ENCODE measurements at places on chromosomes 12 and 14. TPM values are rescaled to one million over a fixed set of nuclear protein-coding genes. Genes with fewer than 3 reads are reported as not detected.

GRCh38 chr14:59320763-59321625 lies 132.5 kb downstream of the DAAM1 start:
- no peak for DNase-seq

GRCh38 chr12:129378496-129378895 lies 525.2 kb downstream of the GLT1D1 start:
- no peak for DNase-seq

- no peak for DNase-seq
These were observed 282.5 kb upstream of the TMPO start for GRCh38 chr12:98232753-98233390.

AKAP3 gene
- total RNA-seq: 1.2 TPM

TDRD9 gene
- 1.00 TPM for total RNA-seq

NEUROD4 gene
- not detected for total RNA-seq
